ENCODE measurements at places on chromosomes 2 and 18.

DNA sequence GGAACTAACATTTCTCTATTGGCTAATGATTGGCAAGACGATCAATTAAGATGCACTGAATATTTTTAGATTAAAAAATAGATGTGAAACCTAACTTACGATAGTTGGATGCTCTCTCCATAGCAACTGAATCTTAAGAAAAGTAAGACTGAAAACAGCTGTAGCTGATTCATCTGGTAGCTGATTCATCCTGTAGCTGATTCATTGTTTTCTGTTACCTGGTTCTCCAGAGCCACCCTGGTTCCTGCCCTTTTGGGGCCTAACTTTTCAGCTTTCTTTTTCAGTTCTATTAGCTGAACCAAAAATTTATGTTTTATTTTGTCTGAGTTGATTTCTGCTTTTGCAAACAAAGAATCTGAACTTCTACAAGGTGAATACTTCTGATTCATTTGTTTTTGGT is 22.7 kb upstream of the SPR start:
- no peaks in the 10 kb centered on the region for H3K36me3 ChIP-seq
- no peaks in the 10 kb centered on the region for H3K4me1 ChIP-seq
- H3K4me3 ChIP-seq = no peak overlapping the region
- no peaks in the 10 kb centered on the region for H3K27me3 ChIP-seq
- no peak for DNase-seq

DNA sequence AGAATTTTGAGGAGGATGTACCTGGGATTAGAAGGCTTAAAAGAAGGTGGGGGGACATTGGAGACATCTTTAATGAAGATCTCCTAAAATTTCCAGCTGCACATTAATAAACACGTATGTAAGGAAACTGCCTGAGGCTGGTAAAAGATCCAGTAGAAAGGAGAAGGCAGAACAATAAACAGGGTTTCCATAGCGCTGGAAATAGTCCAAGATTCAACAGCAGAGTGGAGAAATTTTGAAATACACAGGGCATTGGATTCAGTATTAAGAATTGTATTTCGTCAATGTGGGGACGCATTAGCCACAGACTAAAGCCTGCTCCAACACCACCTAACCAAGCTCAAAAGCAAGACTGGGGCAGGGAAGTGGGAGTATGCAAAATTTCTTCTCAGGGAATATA is 606.9 kb upstream of the NRXN1 start:
- no peak for DNase-seq
- no peaks in the 10 kb centered on the region for H3K4me1 ChIP-seq
- no peak overlapping the region for H3K4me3 ChIP-seq
- no peaks in the 10 kb centered on the region for H3K36me3 ChIP-seq
- no peak overlapping the region for H3K27ac ChIP-seq

GRCh38 chr2:223203971-223204929 is 152.3 kb downstream of the KCNE4 start:
- no peaks in the 10 kb centered on the region for H3K36me3 ChIP-seq
- no peak overlapping the region for H3K27ac ChIP-seq
- no peak overlapping the region for H3K4me3 ChIP-seq
- DNase-seq = no peak

- no peaks in the 10 kb centered on the region for H3K36me3 ChIP-seq
- no peak overlapping the region for H3K4me3 ChIP-seq
- DNase-seq = no peak
- no peaks in the 10 kb centered on the region for H3K4me1 ChIP-seq
- no peak overlapping the region for H3K27ac ChIP-seq
These were observed 173.7 kb downstream of the RAB3GAP1 start for GRCh38 chr2:135225781-135226180.

DNA sequence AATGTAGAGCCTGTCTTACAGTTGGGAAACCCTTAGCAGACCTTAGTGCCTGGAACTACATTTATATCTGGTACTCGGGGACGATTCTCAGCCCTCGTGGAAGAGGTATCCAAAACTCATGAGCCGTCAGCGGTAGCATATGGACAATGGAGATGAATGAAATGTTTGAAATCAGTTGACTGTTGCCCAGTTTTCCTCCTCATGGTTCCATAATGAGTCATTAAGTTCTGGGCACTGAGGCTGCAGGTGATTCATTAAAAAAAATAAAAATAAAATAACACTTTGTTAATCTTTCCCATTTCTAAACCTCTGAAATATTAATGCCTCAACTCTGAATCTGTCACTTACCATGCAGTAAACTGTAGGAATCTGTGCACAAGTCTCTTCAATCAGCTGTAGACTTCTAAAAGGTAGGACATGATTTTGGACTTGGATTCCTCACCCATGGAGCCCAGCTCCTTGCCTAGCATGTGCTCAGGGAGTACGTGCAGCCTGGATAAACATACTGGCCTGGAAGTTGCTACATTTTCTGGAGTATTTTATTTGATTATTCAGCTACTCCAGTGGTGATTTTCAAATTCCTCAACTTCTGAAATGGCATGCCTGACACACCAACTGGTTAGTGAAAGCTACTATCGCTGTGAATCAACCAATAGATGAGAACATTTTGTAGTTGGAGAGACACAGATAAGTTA is 979.2 kb downstream of the CNTNAP5 start:
- no peaks in the 10 kb centered on the region for H3K4me1 ChIP-seq
- H3K4me3 ChIP-seq = no peak overlapping the region
- no peaks in the 10 kb centered on the region for H3K36me3 ChIP-seq
- DNase-seq = no peak

DNA sequence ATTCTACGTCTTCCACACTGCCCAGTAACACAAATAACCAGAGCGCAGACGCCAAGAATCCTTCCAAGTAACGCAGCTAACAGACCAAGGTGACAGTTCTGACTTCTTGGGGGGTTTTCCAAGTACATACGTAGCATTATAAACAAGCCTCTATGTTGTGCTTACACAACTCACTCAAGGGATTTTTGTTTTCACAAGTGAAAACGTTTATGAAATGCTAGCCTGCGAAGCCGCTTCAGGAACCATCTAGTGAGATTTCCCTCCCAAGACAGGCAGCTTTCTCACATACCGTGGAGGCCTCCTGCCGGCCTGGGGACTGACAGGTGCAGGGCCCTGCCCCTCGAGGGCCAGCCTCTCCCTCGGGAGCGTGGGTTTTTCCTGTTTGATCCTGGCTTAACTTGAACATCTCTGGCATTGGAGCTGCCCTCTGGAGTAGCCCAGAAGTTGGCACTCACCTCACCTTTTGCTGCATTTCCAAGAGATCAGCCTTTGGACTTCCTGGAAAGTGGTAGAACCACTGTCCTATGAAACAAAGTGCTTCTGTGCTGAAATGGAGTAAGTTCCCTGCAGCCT is 151.1 kb downstream of the MBP start:
- H3K27me3 ChIP-seq = no peaks in the 10 kb centered on the region
- peaks cover 4% of the 10 kb centered on the region for H3K4me1 ChIP-seq
- H3K4me3 ChIP-seq = no peak overlapping the region
- H3K36me3 ChIP-seq = no peaks in the 10 kb centered on the region
- no peak for DNase-seq

DNA sequence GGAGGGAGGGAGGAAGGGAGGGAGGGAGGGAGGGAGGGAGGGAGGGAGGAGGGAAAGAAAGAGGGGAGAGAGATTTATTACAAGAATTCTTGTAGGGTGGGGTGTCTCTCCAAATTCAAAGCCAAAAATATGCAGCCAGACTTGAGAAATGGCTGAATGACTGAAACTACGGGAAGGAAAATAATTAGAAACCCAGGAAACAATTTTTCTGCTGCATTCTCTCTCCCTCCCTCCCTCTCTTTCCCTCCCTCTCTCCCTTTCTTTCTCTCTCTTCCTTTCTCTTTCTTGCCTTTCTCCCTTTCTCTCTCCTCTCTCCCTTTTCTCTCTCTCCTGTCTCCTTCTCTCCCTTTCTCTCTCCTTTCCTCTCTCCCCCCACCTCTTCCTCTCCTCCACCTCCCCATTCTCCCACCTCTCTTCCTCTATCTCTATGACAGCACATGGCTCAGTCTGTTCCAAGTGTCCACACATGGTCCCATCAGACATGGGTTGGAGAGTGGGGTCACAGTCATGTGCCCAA is 218.7 kb downstream of the C1D start:
- H3K36me3 ChIP-seq = no peaks in the 10 kb centered on the region
- DNase-seq = no peak
- H3K27ac ChIP-seq = no peak overlapping the region
- no peak overlapping the region for H3K4me3 ChIP-seq

DNA sequence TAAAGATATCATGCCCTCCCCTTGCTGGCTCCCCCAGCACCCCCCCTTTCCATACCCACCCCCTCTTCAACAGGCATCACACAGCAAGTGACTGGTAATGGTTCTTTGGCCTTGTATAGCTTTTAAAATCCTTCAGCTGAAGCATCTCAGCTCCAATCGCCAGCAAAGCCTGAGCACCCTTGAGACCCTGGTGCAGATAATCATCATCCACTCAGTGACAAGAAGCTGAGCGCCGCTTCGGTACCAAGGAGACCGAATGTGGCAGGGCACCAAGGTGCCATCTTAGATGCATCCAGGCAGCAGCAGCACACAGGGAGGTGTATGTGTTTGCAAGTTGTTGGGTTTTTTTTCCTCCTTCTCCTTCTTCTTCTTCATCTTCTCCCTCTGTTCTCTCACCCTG is 232.7 kb downstream of the BCL11A start:
- peaks cover 3% of the 10 kb centered on the region for H3K4me1 ChIP-seq
- no peak overlapping the region for H3K27ac ChIP-seq
- no peak for DNase-seq
- no peaks in the 10 kb centered on the region for H3K36me3 ChIP-seq
- H3K27me3 ChIP-seq = no peaks in the 10 kb centered on the region
- H3K4me3 ChIP-seq = no peak overlapping the region

DNA sequence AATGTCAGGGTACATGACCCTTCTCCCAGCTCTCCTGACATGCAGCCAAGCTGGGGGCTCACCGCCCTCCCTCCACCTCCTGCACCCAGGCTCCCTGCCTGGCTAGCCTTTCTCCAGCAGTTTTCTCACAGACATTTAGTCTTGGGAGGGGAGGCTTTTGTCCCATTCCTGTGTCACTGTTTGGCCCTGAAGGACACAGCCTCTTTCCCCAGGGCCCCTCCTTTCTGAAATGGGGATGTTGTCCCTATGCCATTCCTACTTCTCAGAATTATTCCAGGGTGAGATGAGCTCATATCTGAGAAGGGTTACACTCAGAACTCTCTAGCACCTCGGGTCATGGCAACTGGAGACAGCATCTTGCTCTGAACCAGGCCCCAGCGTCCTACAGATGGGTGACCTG is 47.3 kb upstream of the MRPL33 start:
- no peak overlapping the region for H3K27ac ChIP-seq
- H3K36me3 ChIP-seq = no peaks in the 10 kb centered on the region
- H3K27me3 ChIP-seq = no peaks in the 10 kb centered on the region
- H3K4me1 ChIP-seq = no peaks in the 10 kb centered on the region
- H3K4me3 ChIP-seq = no peak overlapping the region

DNA sequence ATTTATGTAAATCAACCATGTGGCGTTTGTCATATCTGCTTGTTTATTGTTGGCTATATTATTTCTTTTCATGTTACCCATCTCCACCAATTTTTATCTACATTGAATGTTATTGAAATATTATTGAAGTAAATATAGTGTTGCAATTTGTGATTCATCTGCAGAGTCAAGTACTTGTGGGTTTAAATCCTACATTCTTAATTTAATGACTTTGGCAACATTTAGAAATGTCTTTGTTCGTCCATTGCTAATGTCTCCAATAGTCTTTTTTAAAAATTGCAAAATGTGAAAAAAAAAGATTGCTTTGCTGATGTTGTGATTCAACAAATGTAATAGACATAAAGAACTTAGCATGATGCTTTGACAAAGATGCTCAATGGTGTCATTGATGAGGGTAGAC is 1572.8 kb upstream of the PIK3C3 start:
- H3K36me3 ChIP-seq = no peaks in the 10 kb centered on the region
- no peaks in the 10 kb centered on the region for H3K27me3 ChIP-seq
- no peak for DNase-seq

GRCh38 chr2:236747426-236747825 is 177.8 kb downstream of the ACKR3 start:
- no peaks in the 10 kb centered on the region for H3K4me1 ChIP-seq
- DNase-seq = no peak
- no peak overlapping the region for H3K4me3 ChIP-seq
- H3K27me3 ChIP-seq = no peaks in the 10 kb centered on the region
- no peaks in the 10 kb centered on the region for H3K36me3 ChIP-seq
- H3K27ac ChIP-seq = no peak overlapping the region

- peaks cover 22% of the 10 kb centered on the region for H3K4me1 ChIP-seq
- no peaks in the 10 kb centered on the region for H3K36me3 ChIP-seq
- no peaks in the 10 kb centered on the region for H3K27me3 ChIP-seq
- no peak for DNase-seq
- H3K4me3 ChIP-seq = no peak overlapping the region
These were observed 12.8 kb downstream of the TFPI start for GRCh38 chr2:187541086-187542085.

- peak within 1 kb of the TSS; percentile 98 for H3K27ac ChIP-seq
- DNase-seq = peak; percentile 77
- peak within 1 kb of the TSS; percentile 61 for H3K4me3 ChIP-seq
- H3K27me3 ChIP-seq = no peaks in the 10 kb centered on the region
- no peaks in the 10 kb centered on the region for H3K36me3 ChIP-seq
These were observed at the start of gene TMBIM1 for GRCh38 chr2:218292048-218293014. Gene TMBIM1, minus strand, starts transcription at chr2:218292503. Its CDS starts 10,362 bp downstream, at chr2:218282141.

GRCh38 chr18:73617981-73618380 is 529.7 kb downstream of the FBXO15 start:
- no peak for DNase-seq
- H3K27ac ChIP-seq = no peak overlapping the region
- H3K4me3 ChIP-seq = no peak overlapping the region
- H3K27me3 ChIP-seq = no peaks in the 10 kb centered on the region

- no peak for DNase-seq
- peak overlapping the region; percentile 94 for H3K27ac ChIP-seq
- peak overlapping the region; percentile 93 for H3K4me3 ChIP-seq
- H3K27me3 ChIP-seq = no peaks in the 10 kb centered on the region
These were observed 558 bp upstream of the NEMP2 start for GRCh38 chr2:190535121-190535439.

DNA sequence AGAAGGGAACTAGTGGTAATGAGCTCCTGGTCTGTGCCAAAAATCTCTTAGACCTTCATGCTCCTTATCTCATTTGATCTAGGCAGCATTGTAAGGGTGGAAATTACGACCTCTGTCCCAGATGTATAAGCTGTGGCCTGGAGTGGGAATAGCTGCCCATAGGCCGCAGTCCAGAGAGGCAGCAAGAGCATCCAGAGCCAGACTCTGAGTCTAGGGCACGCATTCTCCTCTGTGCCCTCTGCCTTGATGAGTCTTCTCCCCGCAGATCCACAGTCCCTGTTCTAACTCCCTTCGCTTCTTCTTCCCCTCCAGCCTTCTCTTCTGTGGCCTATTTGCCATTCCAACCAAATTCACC is 304.6 kb downstream of the MYCN start:
- no peak for DNase-seq
- no peak overlapping the region for H3K4me3 ChIP-seq
- no peaks in the 10 kb centered on the region for H3K27me3 ChIP-seq
- H3K4me1 ChIP-seq = no peaks in the 10 kb centered on the region

- no peak overlapping the region for H3K27ac ChIP-seq
- no peaks in the 10 kb centered on the region for H3K27me3 ChIP-seq
- no peak for DNase-seq
These were observed 65.4 kb downstream of the DOCK10 start for GRCh38 chr2:224976629-224977525.

- no peaks in the 10 kb centered on the region for H3K27me3 ChIP-seq
- H3K4me1 ChIP-seq = no peaks in the 10 kb centered on the region
- no peak overlapping the region for H3K27ac ChIP-seq
- DNase-seq = no peak
These were observed 2.1 kb downstream of the DNAH7 start for GRCh38 chr2:196066291-196067087.

GRCh38 chr18:26746398-26746797 is 119.1 kb downstream of the AQP4 start:
- no peaks in the 10 kb centered on the region for H3K36me3 ChIP-seq
- no peak for DNase-seq
- no peaks in the 10 kb centered on the region for H3K27me3 ChIP-seq
- H3K27ac ChIP-seq = no peak overlapping the region
- no peak overlapping the region for H3K4me3 ChIP-seq
- H3K4me1 ChIP-seq = no peaks in the 10 kb centered on the region

Measured in pancreas (tissue), 10 donors.